Coronary artery (tissue), 2 donors: ENCODE measurements at places on chromosomes 4 and X.

GRCh38 chrX:14673764-14674163 is 144.4 kb downstream of the GLRA2 start:
- no peak for DNase-seq

- DNase-seq: no peak
Measured at GRCh38 chrX:66050140-66050569, 10.3 kb upstream of the VSIG4 start.

GRCh38 chr4:111400741-111401140 is 744.5 kb upstream of the FAM241A start:
- no peak for DNase-seq

- DNase-seq: no peak
Measured at GRCh38 chrX:38859602-38860001, 58.3 kb downstream of the MID1IP1 start.

DNA sequence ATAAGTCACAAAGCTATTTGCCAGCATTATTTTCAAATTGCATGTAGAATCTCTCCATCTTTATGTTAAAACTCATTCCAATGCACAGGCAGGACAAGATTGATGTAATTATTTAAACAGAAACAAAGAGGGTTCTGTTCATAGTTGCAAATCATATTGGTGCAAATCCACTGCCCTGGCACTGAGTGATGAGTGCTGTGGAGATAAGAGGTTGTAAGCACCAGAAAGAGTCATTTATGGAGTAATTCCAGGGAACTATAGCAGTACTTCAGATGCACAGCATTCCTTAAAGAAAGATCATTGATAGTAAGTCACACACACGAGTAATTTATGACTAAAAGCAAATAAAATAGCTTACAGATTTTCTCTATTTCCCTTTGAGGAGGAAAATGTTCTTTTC is 337.7 kb upstream of the CTSO start:
- no peak for DNase-seq

DNA sequence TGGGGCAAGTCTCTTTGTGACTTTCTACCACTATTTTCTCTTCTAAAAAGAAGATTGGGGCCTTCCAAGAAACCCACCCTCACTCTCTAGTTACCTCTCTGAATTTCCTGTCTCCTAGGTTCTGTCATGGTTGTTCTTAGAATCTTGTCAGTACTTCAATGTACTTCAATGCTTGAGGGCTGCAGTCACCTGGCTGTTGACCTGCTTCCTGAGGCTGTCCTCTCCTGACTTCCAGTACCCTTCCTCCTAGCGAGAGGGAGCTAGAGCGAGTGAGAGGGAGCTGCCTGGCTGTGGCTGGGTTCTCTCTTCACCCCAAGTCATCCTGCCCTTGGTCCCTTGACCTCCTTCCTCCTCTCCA is 17.7 kb downstream of the CD99L2 start:
- no peak for DNase-seq

GRCh38 chr4:70772929-70773555 is 51.3 kb downstream of the RUFY3 start:
- no peak for DNase-seq

DNA sequence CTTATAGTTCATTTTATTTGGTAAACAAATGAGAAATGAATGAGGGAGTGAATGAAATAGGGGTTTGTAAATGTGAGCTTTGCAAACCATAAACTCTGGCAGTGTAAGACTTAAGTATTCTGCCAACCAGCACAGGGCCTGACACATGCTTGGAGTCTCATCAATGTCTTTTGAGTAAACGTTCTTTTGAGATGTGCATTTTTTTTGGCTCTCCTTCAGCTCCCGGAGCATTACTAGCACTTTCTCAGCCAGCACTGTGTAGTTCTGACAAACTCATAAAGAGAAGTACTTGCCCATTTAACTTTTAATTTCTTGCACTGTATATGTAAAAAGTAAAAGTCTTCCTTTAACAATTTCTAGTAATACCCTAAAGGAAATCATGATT is 245.3 kb downstream of the HS3ST1 start:
- no peak for DNase-seq

GRCh38 chrX:48472851-48473703 is 2.9 kb upstream of the FTSJ1 start:
- DNase-seq: no peak

GRCh38 chr4:142687547-142688275 is 158.4 kb downstream of the INPP4B start:
- no peak for DNase-seq

DNA sequence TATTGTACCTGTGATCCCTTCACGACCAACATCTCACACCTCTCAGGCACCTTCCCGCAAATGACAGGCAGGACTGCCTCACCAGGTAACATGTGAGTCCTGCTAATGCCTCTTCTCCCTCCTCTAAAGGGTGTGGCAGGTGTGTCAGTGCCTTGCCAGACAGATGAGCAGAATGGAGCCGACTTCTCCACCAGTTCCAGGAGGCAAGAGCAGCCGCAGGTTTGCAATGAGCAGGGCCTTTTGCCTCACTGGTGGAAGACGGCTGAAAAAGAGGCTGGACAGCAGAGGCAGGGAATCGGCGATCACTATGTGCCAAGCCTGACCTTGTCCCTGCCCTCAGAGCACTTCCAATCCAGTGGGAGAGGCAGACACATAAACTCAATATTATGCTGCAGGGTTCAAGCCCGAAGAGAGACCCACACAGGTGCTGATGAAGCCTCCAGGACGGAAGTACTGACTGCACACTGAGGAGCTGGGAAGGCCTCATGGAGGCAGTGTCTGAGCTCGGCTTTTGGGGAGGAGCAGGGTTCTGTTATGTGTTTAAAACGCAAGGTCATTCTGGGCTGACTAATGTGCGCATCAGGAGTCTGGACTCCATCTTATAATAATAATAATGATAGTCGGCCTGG is 57.9 kb downstream of the C4orf50 start:
- peak; percentile 33 for DNase-seq

GRCh38 chr4:110087070-110087708 is 111.2 kb downstream of the ELOVL6 start:
- no peak for DNase-seq
